ENCODE measurements at places on chromosomes 2 and 18.

GRCh38 chr2:24635181-24635580, 144.1 kb downstream of the NCOA1 start:
- no peak for DNase-seq

- DNase-seq: no peak
These were observed 18.3 kb upstream of the CNOT11 start for GRCh38 chr2:101234169-101234938.

DNA sequence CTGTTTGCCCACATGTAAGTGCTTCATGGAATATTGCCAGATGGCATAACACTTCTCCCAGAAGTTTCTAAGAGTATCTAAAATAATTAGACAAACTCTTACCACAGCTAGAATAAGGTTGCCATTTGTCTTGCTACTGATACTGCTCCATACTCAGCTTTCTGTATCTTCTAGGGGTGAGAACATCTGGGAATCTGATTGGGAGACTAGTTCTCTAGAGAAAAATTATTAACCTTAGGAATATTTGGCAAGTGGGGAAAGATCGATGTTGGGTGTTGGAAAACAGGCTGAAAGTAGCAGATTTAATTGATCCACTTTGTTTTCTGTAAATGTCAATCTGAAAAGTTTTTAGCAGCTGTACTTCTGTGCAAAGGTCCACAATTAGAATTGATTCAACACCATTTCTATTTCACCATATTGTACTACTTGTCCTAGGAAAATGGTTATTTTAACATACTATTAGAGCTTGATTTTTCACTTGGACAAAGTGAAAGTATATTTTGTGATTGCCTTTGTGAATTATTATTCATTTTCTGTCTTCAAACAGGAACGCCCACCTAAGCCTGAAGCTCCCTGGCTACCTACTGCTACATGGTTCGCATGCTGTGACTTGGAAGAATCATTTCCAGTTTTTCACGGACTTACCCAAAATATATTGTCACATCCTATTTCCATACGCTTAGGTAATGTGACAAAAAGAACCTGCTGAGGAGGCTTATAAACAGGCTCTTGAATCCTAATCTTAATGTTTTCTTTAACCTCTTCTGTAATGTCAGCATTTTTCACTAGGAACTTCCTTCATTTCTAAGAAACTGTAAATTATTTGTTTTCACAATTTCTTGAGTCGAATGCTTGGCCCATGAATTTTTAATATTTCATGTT, 147.7 kb downstream of the TRABD2A start:
- DNase-seq: no peak

- no peak for DNase-seq
These were observed 17.6 kb upstream of the FTCDNL1 start for GRCh38 chr2:199868431-199869226.

All from NCI-H1105 treated with DMSO at 0.1 percent for 48 hours (cell line).